Thyroid gland (tissue), 4 donors: ENCODE measurements at places on chromosomes 2 and 18. TPM values are rescaled to one million over a fixed set of nuclear protein-coding genes. Genes with fewer than 3 reads are reported as not detected.

Gene RAB1A
- 114 TPM for total RNA-seq

Gene GALNT3
- total RNA-seq: 78.5 TPM

Gene CD226
- total RNA-seq: 0.98 TPM

Gene KCNG2
- total RNA-seq: not detected

Gene SNED1
- 70.7 TPM for total RNA-seq

Gene HOXD11
- total RNA-seq: not detected

Gene EMILIN1
- total RNA-seq: 23.2 TPM

Gene TFCP2L1
- total RNA-seq: 188 TPM

Gene CD28
- 0.45 TPM for total RNA-seq

Gene TNFRSF11A
- 9.0 TPM for total RNA-seq

Gene TUBA3E
- total RNA-seq: not detected

Gene DLX2
- total RNA-seq: 0.78 TPM

- DNase-seq: no peak
Measured at GRCh38 chr2:12412898-12413305, 303.8 kb upstream of the TRIB2 start.

DNA sequence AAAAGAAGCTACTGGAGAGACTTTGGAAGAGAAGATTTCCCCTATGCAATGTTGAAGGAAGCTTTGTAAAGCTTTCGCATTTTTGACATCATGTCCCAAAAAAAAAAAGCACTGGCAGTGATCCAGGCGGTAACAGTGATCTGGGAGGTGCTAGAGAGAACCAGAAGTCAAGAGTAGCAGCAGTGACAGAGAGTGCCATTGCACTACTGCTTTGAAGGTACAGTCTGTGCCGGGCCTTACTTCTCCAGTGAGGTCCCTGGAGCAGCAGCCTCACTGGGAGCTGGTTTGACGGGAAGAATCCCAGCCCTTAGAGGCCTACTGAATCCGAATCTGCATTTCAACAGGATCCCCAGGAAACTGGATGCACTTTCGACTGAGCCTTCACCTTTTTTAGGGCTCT lies 50.9 kb upstream of the ATL2 start:
- DNase-seq: peak; percentile 73

- DNase-seq: no peak
Measured at GRCh38 chr18:27135504-27136207, 49.5 kb downstream of the CHST9 start.

GRCh38 chr2:52933878-52934277 lies 833.7 kb upstream of the CHAC2 start:
- DNase-seq: no peak

GRCh38 chr2:47536696-47537095 lies 133.7 kb downstream of the MSH2 start:
- no peak for DNase-seq

DNA sequence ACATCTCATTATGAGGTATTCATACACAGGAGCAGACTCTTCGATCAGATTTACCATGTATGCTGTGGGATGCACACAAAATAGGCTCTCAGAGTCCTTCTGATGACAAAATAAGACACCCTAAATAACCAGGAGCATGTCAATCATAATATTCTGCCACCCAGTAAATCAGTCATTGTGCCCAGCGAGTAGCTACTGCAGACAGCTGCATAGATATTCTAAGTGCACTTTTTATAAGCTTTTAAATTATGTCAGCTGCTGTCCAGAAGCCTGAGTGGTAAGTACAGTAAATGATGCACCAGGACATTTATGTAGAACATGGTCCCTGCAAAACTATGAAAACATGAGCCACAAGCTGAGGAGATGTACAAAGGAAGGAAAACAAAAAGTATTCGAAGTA lies 102.9 kb downstream of the CCDC141 start:
- DNase-seq: no peak

- no peak for DNase-seq
Measured at GRCh38 chr2:141381946-141382345, 748.9 kb downstream of the LRP1B start.

- DNase-seq: no peak
Measured at GRCh38 chr2:70214953-70215549, 24.2 kb upstream of the C2orf42 start.

DNA sequence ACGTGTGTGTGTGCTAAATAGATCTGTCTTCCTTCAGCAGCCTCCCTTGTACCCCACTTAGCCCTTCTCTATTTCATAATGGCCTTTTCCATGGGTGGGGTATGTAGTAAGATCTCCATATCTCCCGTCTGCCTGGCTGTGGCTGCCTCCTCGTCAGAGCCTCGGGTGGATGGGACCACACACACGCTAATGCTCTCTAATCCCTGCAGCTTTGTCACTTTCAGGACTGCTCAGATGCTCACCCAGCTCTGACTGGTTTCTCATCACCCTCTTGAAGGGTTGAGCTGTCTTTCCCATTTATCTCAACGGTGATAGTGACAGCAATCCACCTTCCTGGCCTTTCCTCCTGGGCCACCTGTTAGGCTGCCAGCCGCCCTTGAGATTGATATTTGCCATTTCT lies 95.3 kb downstream of the DCC start:
- DNase-seq: no peak

GRCh38 chr2:18588049-18588448 lies 1.3 kb downstream of the NT5C1B start:
- no peak for DNase-seq

GRCh38 chr2:133608291-133608690 lies 40.0 kb upstream of the NCKAP5 start:
- no peak for DNase-seq

- no peak for DNase-seq
Measured at GRCh38 chr2:100484390-100484789, 14.1 kb downstream of the NMS start.

GRCh38 chr18:47163241-47163640 lies 12.9 kb downstream of the IER3IP1 start:
- no peak for DNase-seq

DNA sequence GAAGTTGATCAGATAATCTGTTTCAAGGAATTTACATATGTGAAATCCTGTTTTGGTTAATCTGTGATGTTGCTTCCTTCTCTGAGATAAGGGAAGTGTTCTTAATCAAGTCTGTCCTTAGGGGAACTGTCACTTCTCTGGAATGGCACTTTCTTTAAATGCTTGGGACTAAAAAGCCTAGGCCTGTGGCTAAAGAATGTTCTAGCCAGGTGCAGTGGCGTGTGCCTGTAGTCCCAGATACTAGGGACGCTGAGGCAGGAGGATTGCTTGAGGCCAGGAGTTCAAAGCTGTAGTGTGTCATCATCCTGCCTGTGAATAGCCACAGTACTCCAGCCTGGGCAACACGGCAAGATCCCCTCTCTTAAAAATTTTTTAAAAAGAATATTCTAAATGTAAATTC lies 217.6 kb upstream of the SIX3 start:
- no peak for DNase-seq

- DNase-seq: no peak
Measured at GRCh38 chr2:176158186-176158591, 1.1 kb downstream of the HOXD3 start.
